ENCODE measurements at places on chromosomes 2 and 18.
A peak's percentile ranks its signal among the peaks of the same experiment; 100 is the strongest.

DNA sequence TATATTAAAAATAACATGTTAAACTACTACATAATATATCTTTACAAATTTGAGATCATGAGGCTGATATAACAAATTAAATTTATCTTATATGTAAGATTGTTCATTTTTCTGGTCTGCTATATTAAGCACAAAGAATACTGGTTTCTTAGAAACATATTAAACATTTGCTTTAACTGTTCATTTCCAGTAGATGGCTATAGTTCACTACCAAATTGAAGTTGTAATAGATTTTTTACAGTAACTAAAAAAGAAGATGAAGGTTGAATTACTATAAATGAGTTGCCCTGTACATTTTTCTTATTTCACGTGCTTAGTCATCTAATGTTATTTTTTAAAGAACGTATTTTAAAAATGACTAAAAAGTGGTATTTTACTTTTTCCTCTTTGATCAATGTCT, 57.0 kb downstream of the ZNF407 start:
- peak; percentile 49 for DNase-seq

DNA sequence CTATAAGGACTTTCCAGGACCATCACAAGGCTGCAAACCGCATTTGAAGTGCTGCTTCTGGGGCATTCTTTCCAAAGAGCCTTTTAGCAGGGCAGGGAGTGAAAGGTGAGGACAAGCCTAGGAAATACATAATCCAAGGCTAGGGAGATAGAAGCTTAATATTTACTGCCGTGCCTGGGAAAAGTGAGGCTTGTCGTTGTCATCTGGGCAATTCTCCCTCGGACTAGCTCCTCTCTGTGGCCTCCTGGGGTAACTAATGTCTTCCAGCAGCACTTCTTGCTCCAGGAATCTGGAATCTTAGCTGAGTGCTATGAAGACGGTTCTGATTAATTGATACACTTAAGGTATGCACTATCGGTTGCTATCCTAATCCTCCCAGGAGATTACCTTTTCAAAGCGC, 69.3 kb upstream of the ATL2 start:
- DNase-seq = no peak

DNA sequence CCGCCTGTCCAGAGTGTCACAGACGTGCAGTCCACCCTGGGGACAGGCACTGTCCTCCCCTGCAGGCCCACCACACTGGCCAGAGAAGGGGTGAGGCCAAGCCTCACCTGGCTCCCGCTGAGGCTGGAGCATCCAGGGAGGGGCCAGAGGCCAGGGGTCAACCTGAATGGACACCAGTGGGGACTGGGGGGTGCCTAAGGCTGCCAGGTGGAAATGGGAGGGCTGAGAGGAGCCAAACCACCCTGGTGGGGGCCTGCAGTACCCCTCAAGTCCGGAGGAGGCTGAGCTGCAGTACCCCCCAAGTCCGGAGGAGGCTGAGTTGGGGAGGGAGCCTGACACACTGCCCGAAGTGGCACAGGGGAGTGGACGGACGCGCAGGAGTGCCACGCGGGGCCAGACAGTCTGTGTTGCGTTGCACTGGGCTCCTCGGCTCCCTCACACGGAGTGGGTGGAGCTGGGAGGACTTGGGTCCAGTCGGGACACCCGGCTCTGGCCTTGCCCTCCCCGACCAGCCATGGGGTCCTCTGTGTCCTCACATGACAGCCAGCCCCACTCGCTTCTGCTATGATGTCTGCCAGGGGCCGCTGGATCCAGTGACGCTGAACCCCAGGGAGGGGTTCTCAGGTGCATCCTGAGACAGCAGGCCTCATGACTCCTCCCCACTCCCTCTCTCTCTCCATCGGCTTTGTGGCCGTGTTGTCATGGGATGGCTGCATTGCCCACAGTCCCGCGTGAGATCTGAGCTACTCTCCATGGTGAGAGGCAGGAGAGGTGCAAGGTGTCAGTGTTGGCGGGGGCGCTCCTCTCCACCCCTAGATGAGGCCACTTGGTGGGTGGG, 22.3 kb upstream of the GPC1 start:
- DNase-seq = no peak

- DNase-seq = no peak
Observed at GRCh38 chr2:8365331-8365910, 316.4 kb upstream of the ID2 start.

- no peak for DNase-seq
Observed at GRCh38 chr2:241237949-241238371, 49.5 kb downstream of the ANO7 start.

GRCh38 chr2:890791-891190, 59.9 kb upstream of the SNTG2 start:
- DNase-seq = no peak

DNA sequence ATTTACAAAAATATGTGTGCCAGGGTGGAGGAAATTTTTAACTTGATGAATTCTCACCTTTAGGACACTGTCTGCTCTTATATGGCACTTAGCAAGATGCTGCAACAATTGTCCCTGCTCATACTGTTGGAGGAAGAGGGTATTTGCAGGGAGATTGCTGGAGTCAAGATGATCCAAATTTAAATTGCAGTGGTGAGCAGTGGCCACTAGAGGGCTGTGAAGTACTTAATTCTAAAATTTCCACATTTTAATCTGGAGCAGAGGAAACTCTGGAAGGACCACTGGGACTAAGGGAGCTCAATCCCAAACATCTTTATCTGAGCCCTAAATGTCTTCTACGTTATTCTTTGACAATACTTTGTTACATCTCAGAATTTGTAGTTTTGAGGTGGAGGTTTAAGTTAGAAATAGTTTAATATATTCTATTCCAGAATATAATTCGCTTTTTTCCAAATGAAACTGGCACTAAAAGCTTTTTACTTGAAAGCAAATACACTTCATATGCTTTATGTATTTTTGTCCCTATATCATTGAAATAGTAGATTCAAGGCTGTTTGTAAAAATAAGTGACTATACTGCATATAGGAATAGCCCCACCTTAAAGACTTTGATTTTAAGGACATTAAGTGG, 33.0 kb upstream of the PTH2R start:
- peak; percentile 44 for DNase-seq

GRCh38 chr2:3606028-3606369, 11.1 kb downstream of the COLEC11 start:
- no peak for DNase-seq

DNA sequence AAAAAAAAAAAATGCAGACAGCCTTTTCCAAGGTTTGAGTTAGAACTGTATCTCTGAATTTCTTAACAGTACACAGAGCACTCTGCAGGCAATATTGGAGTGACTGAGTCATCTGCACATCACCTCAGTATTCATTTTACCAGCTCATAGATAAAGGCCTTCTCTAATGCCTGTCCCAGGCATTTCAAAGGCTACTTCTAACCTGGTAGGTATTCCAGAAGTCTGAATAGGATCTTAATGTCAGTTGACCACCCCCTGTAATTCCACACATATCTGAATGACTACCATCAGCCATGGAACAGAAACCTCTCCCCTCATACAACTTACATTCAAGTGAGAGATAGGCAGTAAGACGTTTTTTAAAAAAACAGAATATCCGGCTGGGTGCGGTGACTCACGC, 9.0 kb downstream of the METTL21A start:
- DNase-seq = no peak

DNA sequence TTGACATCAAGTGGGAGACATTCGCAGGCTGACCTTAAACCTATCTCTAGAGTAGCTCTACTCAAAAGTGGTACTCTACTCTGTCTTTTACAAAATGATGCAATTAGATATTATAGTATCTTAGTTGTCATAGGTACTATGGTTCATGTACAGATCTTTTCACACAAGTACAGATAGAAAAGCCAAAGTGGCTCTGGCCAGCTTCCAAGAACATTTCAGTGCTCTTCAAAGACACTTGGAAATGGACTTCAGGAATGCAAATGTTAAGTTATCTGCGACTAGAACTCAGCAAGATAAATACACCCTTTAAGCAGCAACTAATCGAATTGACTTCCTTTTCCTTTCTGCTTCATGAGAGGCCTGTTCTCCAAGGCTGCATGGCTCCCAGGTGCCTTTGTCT, 718.7 kb upstream of the FAM98A start:
- no peak for DNase-seq

DNA sequence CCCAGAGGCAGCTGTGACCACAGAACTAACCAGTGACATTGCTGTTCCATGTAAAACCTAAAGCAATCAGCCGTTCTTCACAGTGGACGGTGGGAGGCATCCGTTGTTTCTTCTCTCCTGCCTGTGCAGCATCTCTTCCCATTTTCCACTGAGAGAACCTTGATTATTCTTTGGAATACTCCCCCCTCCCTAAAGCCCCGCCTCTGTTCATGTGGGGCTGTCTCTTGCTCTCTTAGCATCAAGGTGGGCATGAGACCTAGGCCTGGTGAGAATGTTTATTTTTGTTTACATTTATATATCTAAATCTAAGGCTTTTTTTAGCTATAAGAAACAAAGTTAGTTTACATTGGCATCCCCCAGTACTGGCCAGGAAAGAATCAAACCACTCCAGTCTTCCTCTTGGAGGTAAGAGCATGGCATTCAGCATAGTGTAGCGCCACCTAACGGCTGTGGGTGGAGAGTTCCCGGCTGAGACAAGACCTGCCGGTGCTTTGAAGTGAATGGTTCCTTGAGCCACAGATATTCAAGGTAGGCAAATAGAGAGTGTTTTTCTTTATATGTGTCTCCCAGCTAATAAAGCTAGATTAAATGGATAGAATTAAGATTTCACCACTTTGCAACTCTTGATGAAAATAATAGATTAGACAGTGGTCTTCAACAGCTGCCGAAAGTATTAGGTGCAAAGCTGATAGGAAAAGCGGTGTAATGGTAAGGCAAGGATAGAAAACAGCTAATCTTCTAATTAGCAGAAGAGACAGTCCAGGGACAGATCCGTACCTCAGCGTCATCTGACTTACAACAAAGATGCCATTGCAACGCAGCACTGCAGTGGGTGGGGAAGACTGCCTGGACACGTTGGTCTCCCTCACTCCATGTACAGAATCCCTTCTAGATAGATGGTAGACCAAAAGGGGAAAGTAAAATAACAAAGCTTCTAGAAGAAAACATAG, 219.6 kb upstream of the RAB12 start:
- DNase-seq = peak; percentile 54

- no peak for DNase-seq
Observed at GRCh38 chr2:49189512-49190225, 35.4 kb upstream of the FSHR start.

- no peak for DNase-seq
Observed at GRCh38 chr2:120768112-120769048, 32.7 kb downstream of the GLI2 start.

DNA sequence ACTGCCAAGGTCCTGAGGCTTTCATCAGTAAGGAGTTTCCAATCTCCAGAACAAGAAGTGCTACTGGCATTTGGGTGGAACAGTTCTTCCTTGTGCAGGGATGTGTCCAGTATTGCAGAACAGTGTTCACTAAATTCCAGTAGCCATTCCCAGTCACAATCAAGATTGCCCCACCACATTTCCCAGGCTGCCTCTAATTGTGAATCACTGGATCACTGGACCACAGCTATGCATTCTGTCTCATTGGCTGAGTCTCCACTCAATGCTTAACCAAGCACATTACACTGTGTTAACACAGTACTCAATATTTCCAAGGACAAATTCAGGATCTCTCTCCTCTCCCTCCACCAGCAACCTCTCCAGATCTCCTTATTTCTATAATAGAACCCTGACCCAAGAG, 160.2 kb upstream of the CCDC150 start:
- DNase-seq = no peak

All from Kasumi-1 (cell line).